Fibroblast of skin of left quadriceps (primary cell): ENCODE measurements at places on chromosomes 2 and 18.

- no peak for DNase-seq
These were observed 10.7 kb downstream of the C2orf80 start for GRCh38 chr2:208179028-208179609.

- no peak for DNase-seq
These were observed 21.5 kb upstream of the GNAL start for GRCh38 chr18:11667578-11667977.

DNA sequence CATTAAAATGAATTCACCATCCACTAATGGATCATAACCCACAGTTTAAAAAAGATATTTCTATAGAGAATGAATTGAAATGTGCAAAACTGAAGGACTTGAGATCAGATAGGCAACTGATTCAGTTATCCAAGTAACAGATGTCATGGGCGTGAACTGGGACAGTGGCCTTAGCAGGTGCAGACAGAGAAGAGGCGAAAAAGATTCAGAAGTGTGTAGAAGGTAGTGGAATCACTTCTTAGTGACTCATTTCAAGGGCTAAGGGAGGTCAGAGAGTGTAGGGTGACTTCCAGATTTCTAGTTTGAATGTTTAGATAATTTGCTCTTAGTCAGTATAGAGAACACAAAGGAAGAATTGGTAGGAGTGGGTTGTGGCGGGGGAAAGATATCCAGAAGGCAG lies 79.7 kb downstream of the EHBP1 start:
- DNase-seq: no peak

- no peak for DNase-seq
These were observed 325.9 kb downstream of the PAX3 start for GRCh38 chr2:221972813-221973478.

- no peak for DNase-seq
These were observed 84.7 kb downstream of the EPAS1 start for GRCh38 chr2:46381871-46382270.

- no peak for DNase-seq
These were observed 88.0 kb downstream of the LDLRAD4 start for GRCh38 chr18:13306583-13306982.

DNA sequence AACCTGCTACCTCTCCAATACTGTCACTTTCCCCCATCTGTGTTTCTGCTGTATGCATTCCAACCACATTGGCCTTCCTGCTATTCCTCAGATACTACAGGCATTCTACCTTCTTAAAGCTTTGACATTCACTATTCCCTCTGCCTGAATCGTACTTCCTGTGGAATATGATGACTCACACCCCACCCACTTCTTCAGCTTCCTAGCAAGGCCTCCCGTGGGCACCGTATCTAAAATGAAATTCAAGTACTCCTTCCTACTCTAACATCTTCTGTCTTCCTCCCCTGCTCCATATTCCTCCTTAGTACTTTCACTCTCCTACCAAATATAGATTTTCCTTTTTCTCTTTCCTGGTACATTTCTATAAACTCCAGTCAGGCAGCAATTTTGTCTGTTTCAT lies 710.4 kb downstream of the RNF144A start:
- DNase-seq: no peak

- DNase-seq: no peak
These were observed 845 bp downstream of the TMEM177 start for GRCh38 chr2:119679846-119680245.

GRCh38 chr2:200352636-200353035 lies 46.1 kb downstream of the SPATS2L start:
- peak; percentile 31 for DNase-seq

GRCh38 chr2:8835279-8835678 lies 2.1 kb downstream of the KIDINS220 start:
- no peak for DNase-seq

GRCh38 chr18:56196495-56197225 lies 441.7 kb downstream of the TXNL1 start:
- DNase-seq: no peak

DNA sequence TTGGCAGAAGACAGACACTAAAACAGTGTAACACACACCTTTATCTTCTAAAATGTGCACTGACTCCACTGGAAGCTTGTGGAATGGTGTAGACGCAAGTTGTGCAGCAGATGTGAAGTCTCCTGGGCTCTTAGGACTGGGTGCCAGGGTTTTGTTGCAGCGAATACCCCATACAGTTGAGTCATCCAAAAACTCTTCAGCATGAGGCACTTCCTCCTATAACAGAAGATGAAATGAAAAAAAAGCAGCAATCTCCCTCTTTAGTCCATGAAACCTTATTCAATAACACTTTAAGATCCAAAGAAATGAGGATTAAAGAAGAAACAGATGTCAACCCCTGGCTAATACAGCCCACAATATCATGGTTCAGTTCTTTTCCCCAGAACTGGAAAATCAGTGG lies 22.2 kb downstream of the BUB1 start:
- DNase-seq: no peak

- DNase-seq: no peak
These were observed 14.2 kb upstream of the CLASP1 start for GRCh38 chr2:121663434-121663833.

DNA sequence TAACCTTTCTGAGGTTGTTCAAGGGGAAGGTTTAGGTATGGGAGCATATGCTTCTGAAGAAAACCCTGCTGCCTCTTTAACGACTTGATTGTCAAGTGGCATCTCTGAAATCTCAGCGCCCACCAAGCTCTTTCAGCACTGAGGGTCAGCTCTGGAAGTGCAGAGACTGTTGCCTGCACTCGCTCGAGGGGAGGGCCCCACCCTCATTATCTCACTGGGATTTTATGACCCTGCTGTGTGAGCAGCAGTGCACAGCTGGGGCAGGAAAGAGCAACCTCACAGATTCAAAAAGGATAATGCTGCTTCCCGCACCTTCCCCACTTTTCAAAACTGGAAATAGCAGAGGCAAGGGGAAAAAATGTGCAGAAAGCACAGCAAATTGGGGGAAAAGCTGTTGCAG lies 56.9 kb upstream of the SPRED2 start:
- DNase-seq: no peak

DNA sequence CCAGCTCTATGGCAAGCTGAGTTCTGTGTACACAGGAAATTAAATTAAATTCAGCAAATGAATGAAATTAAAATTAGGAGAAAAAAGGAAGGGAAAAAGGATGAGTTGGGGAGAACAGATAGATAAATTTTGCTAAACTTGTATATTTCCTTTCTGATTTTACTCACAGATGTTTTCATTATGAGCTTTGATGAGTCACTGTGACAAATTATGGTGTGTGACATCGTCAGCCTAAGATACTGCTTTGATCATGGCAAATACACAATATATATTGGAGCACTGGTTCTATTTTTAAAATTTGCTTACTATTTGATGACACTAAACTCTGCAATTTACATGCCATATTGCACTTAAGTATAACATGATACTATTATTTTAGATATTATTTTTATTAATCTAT lies 464.6 kb upstream of the SPHKAP start:
- DNase-seq: no peak

GRCh38 chr2:233832869-233833311 lies 21.4 kb downstream of the HJURP start:
- DNase-seq: peak; percentile 6

GRCh38 chr18:76349067-76349715 lies 145.9 kb downstream of the ZNF516 start:
- DNase-seq: peak; percentile 46

- DNase-seq: peak; percentile 55
These were observed 206.2 kb downstream of the NCKAP5 start for GRCh38 chr2:133362061-133362476.

DNA sequence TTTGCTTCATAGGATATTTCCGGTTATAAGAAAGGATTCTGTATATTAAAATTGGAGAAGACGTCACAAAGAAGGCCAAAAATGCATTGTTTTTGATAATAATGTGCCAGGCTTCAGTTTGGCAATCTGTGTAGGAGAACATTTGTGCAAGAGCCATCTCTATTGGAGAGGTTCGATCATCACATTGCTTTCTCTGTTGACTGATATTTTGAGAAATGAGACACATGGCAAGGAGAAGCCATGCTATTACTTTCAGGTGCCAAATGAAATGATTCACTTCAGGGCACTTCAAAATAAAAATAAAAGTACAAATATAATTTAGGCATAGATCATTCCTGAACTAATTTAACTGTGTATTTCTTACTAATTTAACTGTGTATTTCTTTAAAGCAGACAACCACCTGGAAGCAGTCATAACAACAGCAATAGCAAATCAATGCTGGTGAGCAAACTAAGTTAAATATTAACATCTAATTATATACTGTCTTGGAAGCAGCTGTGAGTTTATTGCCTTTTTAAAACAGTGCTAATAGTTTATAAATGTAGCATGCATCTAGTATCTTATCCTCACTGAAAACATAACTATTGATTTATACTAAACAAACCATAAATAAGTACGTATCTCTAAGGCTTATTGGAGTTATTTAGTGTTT lies 50.2 kb upstream of the CHST9 start:
- no peak for DNase-seq

DNA sequence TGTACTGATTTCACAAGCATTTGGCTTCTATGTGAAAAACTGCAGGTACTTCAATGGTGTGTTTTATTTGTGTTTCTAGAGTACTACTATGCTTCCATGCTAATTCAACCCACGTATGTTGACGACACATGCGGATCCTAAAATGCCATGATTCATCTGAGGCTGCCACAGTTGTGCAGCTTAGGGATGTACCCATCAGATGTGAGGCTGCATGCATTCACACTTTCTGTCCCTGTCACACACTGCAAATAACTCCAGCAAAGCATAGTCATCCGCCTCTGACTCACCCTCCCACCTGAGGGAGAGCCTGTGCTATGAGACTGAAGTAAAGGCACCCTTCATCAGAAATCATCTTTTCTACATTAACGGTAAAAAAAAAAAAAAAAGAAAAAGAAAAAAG lies 22.1 kb upstream of the SERTAD2 start:
- DNase-seq: no peak

DNA sequence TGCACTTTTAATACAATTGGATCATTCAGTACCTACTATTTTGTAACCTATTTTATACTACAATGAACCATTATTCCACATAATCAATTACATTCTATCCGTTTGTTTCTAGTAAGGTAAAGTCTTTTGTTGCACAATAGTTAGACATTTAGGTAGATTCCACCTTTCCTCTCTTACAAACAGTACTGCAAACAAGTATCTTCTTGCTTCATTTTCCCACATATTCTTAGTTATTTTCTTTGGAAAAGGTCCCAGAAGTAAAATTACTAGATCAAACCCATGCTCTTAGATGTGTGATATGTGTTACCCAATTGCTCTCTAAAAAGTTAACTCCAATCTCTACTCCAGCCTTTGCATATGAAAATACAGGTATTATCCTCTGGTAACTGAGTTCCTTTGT lies 49.6 kb downstream of the SPIRE1 start:
- no peak for DNase-seq

DNA sequence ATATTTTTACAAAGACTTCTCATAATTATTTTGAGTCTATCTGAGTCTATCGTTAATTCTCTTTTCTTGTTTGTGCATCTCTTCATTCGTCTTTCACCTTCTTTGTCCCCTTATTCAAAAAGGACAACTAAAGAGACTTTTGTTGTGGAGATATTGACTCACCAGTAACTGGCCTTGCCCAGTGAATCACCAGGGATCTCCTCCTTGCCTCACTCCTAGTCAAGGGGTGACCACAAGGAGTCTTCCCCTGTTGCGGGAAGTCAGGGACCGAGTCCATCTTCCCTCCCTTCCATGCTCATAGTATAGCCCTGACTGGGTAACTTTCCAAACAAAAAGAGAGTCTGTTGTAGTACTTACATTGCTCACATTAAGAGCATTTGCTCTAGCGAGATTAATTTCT lies 158.9 kb downstream of the NEB start:
- DNase-seq: no peak

DNA sequence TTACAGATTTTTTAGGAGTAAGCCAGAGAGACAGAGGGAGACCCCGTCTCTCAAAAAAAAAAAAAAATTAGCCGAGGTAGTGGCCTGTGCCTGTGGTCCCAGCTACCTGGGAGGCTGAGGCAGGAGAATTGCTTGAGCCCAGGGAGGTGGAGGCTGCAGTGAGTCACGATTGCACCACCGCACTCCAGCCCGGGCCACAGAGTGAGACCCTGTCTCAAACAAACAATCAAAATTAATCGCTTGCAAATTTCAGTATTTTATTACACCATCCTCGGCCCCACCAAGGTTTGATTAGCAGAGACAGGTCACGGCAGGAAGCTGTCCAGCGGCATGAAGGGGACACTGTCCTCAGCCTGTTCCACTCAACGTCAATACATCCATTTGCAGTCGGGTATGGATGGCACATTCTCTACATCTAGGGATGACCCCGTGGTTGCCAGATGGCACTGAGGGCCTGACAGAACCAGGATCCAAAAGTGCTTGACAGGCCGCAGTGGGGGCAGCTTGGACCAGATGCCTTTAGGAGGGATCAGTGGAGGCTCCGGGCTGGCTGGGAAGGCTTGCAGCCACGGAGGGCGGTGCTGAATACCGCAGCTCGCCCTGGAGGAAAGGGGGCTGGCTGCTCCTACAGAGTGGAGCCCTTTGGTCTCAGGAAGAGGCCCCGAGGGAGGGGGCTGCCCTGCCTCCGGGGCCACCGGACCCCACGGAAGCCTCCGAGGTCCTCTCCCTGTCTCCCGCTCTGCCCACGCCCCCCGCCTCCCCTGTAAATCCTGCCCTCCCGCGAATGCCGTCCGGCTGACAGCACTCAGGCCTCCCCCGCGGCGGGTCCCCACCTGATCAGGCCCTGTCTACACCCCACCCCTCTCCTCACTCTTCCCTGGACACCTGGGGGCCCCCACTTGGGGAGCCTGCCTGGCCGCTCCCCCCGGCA lies 13.1 kb downstream of the ASPRV1 start:
- no peak for DNase-seq

GRCh38 chr2:199739413-199740110 lies 111.4 kb downstream of the FTCDNL1 start:
- no peak for DNase-seq

- no peak for DNase-seq
These were observed 169.3 kb upstream of the NXPH2 start for GRCh38 chr2:138949517-138949916.

- no peak for DNase-seq
These were observed 288.4 kb downstream of the SOX11 start for GRCh38 chr2:5980450-5981190.

- DNase-seq: no peak
These were observed 38.4 kb downstream of the PELI1 start for GRCh38 chr2:64105670-64106461.

DNA sequence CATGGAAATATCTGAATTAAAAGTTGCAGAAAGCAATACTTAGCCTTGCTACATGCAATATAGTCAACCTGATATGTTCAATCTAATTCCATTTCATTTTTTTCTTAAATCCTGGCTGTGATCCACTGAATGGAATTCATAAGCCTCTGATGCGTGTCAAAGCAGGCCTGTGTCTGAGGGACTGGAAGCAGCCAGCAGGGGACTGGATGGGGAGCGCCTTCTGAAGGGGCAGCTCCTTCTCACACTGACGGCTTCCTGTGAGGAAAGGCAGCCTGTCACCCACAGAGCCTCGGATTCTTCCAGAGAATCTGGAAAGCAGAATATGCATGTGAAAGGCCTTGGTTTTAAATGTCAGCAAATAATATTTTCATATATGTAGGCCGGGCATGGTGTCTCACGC lies 73.5 kb downstream of the KCNF1 start:
- DNase-seq: no peak
